ENCODE measurements at places on chromosomes 2 and 18.

GRCh38 chr2:217165547-217165946 lies 305.7 kb upstream of the TNP1 start:
- DNase-seq, result no peak

DNA sequence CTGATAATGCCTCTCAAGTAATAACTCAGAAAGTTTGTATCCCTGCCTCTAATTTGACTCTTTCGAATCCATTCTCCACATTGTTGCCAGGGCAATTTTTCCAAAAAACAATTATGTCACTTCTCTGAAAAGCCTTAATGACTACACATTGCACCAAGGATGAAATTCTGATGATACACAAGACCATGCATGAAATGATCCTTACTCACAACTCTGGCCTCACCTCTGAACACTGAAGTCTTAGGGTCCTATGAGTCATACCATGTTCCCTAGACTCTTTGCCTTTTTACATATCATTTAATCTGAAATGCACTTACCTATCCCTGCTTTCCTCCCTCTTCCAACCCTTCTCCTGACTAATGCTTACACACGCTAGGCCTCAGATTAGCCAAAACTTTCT lies 51.0 kb downstream of the WDPCP start:
- no peak for DNase-seq

DNA sequence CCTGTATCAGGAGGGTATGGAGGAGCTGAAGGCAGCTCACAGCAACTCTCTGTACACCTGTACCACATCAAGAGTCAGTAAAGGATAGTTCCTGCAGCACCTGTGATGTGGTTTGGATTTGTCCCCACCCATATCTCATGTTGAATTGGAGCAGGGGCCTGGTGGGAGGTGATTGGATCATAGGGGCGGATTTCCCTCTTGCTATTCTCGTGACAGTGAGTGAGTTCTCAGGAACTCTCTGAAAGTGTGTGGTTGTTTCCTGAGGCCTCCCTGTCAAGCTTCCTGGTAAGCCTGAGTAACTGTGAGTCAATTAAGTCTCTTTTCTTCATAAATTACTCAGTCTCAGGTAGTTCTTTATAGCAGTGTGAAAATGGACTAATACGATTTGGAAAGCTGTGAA lies 28.9 kb downstream of the OSBPL1A start:
- peak; percentile 80 for DNase-seq

GRCh38 chr2:117614823-117615534 lies 199.5 kb upstream of the DDX18 start:
- DNase-seq, result no peak

DNA sequence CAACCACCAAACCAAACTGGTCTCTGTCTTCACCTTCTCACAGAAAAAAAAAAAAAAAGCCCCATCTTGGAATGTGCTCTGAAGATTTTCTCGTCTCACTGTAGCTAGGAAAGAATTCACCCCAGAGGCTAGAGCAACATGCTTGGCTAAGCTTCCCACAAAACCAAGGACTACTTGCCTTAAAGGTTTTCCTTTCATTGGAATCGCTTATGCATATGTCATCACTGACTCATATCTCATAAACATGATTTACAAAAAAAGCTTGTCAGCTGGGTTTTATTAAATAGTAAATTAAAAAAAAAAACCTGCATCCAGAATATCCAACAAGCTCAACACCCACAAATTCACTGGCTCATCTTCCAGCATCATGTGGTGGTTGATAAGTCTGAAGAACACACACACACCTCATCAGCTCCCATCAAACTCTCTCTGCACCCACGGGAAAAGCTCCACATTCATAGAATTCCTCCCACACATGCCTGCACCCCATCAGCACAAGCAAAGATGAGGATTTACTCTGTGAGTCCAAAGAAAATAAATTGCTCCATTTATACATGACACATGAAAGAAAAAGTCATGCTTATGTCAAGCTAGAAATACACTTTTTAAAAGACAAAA lies 182.0 kb upstream of the TRIB2 start:
- DNase-seq, result no peak

DNA sequence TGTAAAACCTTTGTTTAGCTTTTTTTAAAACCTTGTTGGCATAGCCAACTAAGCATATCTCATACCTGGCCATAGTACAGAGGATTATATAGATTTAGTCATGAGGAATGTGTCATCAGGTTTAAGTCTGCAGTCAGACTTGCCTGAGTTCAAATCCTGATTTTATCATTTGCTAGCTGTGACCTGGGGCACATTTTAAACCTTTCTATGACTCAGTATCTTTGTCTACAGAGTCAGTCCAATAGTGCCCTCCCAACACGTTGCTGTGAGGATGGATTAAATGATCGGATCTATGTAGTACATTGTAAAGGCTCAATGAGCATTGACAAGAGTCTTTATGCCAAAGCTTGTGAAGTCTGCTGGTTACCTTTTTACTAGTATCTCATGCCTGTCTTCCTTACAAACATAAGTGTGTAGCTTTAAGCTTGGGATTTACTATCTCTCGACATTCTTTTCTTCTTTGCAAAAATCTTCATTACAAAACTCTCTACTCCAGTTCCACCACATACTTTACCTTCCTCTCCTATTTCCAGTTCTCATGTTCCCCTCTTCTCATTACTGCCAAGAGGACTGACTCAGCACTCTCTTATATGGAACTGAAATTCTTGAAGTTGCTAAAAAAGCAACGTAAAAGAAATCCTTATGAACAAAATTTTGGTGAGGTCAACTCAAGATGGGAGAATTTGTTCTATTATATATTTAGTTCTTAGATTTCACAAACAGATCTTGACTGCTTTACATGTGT lies 68.1 kb upstream of the RBMS1 start:
- no peak for DNase-seq

- no peak for DNase-seq
Measured at GRCh38 chr2:177015356-177015923, 197.2 kb upstream of the HNRNPA3 start.

DNA sequence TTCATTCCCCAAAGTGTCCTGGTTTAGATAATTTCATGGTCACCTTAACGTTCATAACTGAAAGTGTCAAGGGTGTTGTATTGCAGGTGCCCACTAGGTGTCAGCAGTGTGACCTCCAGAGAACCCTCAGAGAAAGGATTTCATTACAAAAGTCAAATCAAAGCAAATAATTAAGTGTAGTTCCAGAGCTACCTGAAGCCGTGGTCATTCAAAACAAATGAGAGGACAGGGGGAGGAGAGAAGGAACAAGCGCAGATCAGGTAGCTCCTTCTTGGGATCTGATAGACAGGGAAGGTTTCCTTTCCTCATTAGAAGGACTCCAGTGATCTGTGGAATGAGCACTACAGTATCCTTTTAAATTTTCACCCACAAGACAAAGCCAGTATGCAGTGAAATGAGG lies at the start of gene SLC9A4:
Gene SLC9A4, plus strand, starts transcription at position 207 of the 400 bp plus-strand sequence. CDS start 534 bp downstream, outside the sequence.
- peak; percentile 61 for DNase-seq

DNA sequence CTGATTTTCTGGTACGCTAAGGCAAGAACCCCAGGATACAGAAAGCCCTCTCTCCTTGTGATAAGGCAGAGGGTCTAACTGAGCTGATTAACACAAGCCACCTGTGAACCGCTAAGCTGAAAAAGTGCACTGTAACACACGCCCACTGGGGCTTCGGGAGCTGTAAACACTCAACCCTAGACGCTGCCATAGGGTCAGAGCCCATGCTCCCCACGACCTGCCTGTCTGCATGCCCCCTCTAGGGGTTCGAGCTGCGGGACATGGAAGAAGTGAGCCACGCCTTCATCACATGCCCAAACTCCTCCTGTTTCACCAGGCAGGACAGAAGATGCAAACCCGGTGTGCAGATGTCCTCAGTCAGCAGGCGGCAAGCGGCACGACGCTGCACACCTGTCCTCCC lies 173.9 kb upstream of the RAB12 start:
- DNase-seq, result no peak

DNA sequence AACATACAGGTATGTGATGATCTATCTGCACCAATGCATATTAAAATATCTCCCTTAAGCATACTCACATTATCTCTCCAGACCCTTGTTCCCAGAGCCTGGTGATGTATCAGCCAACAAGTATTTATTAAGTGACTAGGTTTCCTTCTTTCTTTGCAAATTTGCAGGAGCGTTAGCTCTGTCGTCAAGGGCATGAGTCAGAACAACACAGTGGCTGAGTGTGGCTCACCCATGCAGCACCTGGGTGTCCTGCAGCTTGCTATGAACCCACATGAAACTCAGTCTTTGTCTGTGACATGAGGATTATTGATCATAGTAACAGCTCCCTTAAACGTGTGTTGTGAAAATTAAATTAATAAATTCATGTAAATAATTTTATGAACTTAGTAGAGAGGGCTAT lies 96.6 kb downstream of the PIEZO2 start:
- no peak for DNase-seq

GRCh38 chr2:240503848-240504247 lies 53.9 kb downstream of the ANKMY1 start:
- no peak for DNase-seq

GRCh38 chr18:73509460-73509859 lies 638.2 kb downstream of the FBXO15 start:
- no peak for DNase-seq

DNA sequence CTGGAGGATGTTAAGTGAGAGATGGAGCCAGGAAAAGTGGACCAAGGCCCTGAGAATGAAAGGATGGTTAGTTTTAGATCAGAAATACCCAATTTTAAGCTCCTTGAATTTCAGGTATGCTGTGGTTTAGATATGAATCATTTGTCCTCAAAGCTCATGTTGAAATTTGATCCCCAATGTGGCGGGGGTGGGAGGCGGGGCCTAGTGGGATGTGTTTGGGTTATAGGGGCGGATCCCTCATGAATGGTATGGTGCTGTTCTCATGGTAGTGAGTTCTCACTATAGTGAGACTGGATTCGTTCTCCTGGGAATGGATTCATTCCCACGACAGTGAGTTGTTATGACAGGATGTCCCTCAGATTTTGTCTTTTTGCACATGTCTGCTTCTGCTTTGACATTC lies 11.4 kb downstream of the MYO5B start:
- no peak for DNase-seq

- no peak for DNase-seq
Measured at GRCh38 chr2:237314198-237314597, 99.8 kb downstream of the COL6A3 start.

DNA sequence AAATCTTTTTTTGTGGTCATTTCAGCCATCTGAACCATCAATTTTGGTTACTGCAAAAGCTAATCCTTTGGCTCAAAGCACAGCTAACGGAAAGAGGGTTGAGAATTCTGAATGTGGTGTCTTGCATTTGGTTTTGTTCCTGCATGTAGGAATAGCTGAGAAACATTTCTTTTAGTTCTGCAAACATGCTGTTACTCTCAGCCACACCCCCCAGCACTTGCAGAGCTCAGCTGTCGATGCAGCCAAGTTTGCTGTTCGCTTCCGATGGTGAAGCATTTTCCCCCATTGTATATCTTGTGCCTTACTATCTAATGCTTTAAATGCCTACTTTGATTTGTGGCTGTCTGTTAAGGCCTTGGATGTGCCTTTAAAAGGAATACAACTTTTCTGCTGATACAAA lies 294.9 kb upstream of the FANCL start:
- no peak for DNase-seq

DNA sequence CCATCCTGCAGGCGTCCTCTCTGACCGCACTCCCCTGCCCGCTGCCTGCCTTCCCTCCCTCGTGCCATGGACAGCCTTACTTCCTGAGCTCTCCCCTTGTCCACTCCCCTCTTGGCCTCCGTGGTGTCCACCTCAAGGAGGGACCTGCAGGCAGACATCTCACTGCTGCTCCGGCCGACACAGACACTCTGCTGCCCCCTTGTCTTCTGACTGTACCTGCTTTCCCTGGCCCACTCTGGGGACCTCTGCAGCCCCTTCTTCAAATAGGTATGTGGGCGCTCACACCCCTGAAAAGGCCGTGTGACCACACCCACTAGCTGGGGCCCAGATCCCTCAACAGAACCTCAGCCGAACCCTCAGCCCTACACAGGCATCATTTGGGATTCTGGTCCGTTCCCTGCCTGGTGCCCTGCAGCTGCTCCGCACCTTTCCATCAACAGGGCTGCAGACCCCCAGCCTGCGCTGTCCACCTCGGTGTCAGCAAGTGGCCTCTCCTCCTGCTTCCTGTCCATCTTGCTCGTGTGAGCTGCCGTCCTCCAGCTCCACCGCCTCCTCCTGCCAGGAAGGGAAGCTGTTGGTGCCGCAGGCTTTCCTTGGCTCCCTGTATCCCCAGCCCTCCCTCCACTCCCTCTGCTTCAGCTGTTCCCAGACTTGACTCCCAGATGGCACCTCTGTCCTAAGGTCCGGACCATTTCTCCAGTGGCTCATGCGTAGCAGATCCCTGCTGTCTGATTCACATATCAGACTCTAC lies 94.1 kb downstream of the KLHL29 start:
- DNase-seq, result no peak

GRCh38 chr2:45567974-45568789 lies 42.9 kb downstream of the SRBD1 start:
- DNase-seq, result peak; percentile 78

- DNase-seq, result no peak
Measured at GRCh38 chr2:84435345-84436025, 23.6 kb downstream of the SUCLG1 start.

DNA sequence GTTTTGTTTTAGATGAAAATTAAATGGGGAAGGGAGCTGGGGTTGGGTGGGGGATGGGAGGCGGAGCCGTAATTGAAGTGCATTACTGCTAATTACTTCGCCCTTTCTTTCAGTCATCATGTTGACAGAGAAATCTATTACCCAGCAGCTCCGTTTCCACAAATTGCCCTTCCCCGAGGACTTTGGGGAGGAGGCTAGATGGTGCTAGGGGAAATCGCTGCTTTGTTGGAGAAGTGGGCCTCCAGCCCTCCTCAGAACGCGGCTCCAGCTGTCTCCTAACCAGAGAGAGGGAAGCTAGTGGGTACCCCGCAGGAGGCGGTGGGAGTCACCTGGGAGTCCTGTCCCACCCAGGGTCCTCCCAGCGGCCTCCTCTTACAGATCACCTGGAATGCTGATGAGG lies 130.9 kb upstream of the MYCN start:
- no peak for DNase-seq

All from activated CD4-positive, alpha-beta T cell treated with anti-CD3 and anti-CD28 coated beads, Interleukin-2, amount 50 U/mL, for 16 hours (primary cell).